Endothelial cell (in vitro differentiated cells): ENCODE measurements at places on chromosomes 12 and 14. TPM values are rescaled to one million over a fixed set of nuclear protein-coding genes. Genes with fewer than 3 reads are reported as not detected.

GRCh38 chr12:114916541-114916940 is 232.6 kb upstream of the TBX3 start:
- DNase-seq, result no peak

GRCh38 chr14:81567302-81567701 is 33.6 kb upstream of the SEL1L start:
- DNase-seq, result no peak

The NEUROD4 gene
- total RNA-seq, result not detected

The GLIPR1L2 gene
- 0.26 TPM for total RNA-seq
